ENCODE measurements at places on chromosomes 3 and 15.

DNA sequence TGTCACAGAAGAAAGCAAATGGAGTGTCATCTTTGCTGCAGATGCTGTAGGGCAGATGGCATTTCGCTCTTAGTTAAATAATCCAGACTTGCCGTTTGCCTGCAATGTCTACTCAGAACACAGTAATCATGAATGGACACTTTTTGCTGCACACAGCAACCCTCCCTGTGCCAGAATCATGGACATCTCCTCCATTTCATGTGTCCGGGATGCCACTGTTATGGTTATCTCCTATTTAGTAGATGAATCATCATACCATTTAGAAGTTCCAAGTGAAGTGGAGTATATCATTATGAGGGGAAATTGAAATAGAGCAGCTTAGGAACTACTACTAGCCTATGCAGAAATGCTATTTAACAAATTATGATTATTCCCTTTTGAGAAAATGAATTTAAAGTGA, 118.5 kb downstream of the DUT start:
- DNase-seq: no peak

DNA sequence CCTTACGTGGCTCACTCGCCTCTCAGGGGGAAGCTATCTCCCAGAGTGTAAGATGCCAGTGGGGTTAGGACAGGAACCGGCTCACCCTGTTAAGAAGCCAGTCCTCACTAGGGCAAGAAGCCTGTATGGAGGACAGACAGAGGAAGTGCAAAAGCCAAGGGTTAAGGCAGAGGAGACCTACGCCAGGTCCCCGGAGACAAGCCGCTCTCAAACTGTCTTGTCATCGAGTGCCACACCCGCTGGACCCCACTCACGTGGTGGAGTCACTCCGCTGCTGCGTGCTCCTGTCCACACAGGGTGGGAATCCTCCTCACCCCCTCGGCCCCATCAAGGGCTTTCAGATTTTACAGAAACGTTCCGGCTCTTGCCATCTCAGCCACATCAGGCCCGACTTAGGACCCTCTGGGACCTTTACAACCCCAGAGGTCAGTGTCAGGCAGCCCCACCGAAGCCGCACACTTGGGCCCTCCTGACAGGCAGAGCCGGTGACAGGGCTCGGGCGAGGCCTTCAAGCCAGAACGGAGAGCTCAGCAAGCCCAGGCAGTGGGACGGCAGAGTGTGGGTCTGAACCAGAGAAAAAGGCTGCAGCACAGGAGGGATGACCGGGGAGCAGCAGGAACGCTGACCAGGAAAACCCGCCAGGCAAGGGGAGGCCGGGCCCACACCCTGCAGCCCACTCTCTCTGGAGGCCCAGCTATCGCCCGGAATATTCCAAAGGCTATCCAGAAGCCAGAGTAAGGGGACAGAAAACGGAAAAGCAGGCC, 61.7 kb downstream of the XXYLT1 start:
- no peak for DNase-seq

GRCh38 chr3:68984011-68984530, 29.4 kb downstream of the EOGT start:
- no peak for DNase-seq

DNA sequence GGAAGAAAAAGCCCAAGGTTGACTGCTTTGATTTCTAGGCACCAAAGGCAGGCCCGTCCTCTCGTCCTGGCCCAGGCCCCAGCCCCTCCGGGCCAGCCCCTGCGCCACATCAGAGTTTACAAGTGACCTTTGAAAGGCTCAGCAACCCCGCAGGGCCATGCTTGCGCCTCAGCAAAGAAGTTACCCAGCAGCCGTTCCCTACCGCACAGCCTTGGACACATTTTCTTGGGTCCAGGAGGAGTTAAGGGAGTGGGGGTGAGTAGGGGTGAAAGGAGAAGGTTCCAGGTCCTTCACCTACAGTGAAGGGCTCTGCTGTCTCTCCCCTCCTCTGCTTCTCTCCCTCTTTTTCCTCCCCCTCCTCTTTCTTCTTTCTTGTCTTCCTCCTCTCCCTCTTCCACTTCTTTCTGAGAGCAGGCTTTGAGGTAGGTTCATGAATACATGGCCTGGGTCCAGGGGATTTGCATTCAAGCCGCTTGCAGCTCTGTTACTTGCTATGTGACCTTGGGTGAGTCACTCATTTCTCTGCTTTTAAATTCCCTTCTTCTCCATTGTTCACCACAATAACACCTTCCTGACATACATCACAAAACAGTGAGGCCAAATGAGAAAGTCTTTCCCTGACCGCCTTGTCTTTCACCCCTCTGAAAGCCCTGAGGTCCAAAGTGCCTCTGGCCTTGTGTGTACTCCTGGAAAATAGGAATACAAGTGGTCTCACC, 223.3 kb upstream of the TPRG1 start:
- DNase-seq: no peak
